NCI-H446 (cell line): ENCODE measurements at places on chromosomes 4 and X.

DNA sequence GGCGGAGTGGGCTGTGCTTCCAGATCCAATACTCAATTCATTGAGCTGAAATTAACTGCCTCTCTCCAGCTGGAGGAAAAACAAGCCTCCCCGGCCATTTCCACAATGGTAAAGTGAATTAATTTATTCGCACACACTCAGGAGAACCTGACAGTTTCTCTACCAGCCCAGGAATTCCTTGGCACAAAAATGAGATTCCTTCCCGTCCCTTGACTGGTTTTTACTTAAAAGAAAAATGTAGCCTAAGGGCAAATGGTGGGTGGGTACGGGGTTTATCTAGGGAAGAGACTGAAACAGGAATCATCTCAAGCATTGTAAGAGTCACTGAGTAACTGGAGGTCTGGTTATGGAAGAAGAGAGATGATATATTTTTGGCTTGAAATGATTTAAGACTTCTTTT, 102.7 kb downstream of the VCX3A start:
- no peak for DNase-seq

- DNase-seq = no peak
These were observed 139.2 kb downstream of the ASMT start for GRCh38 chrX:1754077-1754476.

DNA sequence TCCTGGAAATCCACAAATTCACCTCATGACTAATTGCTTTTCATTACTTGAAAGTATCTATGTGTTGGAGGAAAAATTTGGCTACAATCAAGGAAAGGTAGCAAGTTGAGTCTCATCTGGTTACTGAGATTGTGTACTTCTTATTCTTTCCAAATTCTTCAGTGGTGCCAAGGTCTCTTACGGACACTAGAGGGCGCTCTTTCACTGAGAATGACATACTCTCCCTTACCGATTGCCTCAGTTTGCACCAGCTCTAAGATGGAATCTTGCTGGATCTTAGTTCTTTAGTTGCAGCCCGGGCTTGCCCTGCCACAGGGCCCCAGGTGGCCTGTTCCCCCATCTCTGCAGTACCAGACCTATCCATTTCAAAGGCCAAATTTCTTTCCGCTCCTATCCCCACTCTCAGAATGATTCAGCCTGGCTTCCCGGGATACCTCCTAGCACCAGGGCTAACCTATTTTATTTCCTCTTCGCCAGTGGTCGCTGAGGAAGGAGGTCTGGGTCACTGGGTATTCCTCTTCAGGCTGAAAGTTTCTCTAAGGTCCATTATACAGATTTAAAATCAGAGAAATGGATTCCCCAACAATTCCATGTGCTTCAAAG, 24.6 kb upstream of the GPR50 start:
- no peak for DNase-seq

GRCh38 chr4:35461931-35462659, 782.2 kb downstream of the ARAP2 start:
- DNase-seq = peak; percentile 4

DNA sequence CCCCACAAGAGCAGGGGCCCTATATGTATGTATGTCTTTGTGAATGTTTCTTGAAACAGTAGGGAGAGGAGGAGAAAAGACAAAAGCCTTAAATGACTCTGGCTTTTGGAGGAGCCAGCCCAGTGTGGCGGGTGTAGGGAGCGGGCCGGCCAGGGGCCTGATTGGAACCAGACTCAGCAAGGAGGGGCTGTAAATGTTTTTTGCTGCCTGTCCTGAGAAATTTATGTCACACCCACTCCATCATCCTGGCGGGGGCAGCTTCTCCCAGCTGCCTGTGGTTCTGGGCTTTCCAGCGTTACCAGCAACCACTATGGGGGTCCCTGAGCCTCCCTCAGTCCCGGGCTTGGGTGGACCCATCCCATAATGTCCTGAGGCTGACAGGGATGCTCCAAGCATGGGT, 130.8 kb downstream of the PJA1 start:
- DNase-seq = no peak

DNA sequence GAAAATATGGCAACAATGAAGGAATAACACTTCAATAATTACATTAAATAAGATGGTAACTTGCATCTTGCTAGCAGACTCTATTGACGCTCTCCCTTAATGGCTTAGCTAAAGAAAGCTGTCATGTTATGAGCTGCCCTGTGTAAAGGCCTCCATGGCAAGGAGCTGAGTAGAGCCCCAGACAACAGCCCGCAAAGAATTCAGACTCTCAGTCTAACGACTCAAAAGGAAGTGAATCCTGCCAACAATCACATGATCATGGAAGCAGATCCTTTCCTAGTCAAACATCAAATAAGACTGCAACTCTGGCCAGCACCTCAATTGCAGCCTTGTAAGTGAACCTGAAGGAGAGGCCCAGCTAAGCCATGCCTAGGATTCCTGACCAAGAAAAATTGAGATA, 157.6 kb downstream of the MAB21L2 start:
- no peak for DNase-seq

DNA sequence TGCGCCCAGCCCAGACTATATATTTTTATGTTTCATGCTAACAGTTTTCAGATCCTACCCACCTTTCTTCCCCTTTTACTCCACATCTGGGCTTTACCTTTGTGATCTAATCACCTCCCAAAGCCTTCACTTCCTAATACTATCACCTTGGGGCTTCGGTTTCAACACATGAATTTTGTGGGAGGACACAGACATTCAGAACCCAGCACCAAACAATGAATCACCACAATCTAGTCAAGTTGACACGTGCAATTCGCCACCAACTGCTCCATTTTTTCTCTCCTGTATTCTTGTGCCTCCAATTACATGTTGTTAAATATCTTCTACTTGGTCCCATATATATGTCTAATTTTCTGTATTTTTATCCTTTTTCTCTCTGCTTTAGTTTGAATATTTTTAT, 41.8 kb upstream of the STX18 start:
- no peak for DNase-seq

- DNase-seq = no peak
These were observed 117.9 kb downstream of the INPP4B start for GRCh38 chr4:142728233-142728632.

DNA sequence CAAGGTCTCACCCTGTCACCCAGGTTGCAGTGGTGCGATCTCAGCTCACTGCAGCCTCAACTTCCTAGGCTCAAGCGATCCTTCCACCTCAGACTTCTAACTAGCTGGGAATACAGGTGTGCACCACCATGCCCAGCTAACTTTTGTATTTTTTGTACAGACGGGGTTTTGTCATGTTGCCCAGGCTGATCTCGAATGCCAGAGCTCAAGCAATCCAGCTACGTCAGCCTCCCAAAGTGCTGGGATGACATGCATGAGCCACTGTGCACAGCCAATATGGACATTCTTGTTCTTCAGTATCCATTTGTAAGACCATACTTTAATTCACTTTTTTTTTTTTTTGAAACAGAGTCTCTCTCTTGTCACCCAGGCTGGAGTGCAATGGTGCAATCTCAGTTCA, 3.5 kb upstream of the CCNI start:
- no peak for DNase-seq

GRCh38 chrX:94492541-94492940, 818.5 kb downstream of the FAM133A start:
- no peak for DNase-seq

GRCh38 chr4:6610856-6611430, 29.5 kb upstream of the MRFAP1 start:
- DNase-seq = no peak

DNA sequence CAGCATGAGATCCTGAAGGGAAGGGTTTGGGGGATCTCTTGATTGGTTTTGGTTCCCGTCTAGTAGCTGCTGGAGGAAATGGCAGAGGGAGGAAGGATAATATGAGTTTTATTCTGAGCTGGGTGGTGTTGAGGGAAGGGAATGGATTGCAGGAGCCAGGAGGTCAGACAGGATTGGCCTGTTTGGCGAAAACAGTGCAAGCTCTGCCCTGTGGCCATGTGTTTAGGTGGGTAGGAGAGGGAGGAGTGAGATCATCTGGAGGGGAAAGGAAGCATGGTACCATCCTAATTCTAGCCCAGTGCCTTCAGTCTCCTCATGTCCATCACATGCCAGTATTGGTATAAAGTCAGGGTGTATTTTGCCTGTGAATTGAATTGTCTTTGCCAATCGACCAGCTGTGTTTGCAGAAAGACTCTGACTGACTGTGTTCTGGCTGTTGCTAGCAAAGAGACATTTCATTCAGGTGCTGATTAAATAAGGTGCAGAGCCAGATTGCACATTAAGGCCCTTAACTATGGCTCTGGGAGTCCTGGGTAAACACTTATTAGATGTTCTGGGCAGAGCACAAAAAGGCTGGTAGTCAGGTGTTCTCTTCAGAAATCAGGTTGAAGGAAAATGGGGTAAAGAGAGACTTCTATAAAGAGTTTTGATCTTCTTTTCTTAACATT, 10.0 kb downstream of the TMEM164 start:
- no peak for DNase-seq

- no peak for DNase-seq
These were observed 190.6 kb downstream of the NSUN7 start for GRCh38 chr4:40940317-40940741.

DNA sequence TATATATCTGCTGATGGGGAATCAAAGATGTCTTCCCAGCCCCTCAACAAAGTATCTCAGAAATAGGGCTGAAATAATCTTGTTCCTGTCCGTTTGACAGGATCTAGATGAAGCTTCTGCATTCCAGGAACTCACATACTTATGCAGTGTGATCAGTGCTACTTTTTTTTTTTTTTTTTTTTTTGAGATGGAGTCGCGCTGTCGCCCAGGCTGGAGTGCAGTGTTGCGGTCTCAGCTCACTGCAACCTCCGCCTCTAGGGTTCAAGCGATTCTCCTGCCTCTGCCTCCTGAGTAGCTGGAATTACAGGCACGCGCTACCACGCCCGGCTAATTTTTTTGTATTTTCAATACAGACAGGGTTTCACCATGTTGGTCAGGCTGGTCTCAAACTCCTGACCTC, 36.4 kb downstream of the DHX15 start:
- no peak for DNase-seq

- DNase-seq = no peak
These were observed 54.8 kb downstream of the PAGE2 start for GRCh38 chrX:55143621-55144020.

DNA sequence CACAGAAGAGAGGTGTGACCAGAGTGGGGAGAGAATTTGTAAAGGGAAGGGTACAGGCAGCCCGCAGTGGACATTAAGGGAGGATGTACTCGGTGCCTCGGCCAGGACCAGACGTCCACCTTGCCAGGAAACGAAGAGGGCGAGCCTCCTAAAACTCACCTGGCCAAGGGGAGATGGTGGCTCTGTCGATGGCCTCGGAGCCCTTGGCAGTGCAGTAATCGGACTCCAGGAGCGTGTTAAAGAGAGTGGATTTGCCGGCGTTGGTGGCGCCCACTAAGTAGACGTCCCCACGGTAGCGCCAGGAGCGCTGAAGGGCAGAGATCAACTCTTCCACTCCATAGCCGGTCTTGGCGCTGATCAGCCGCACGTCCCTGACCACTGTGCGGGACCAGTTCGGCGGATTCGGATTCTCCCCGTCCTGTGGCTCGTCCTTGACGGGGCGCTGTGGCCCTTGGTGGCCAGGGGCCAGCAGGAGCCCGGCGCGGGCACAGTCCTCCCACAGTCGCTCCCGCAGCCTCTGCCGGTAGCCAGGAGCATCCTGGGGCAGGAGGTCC, 1.0 kb downstream of the NOA1 start:
- no peak for DNase-seq

DNA sequence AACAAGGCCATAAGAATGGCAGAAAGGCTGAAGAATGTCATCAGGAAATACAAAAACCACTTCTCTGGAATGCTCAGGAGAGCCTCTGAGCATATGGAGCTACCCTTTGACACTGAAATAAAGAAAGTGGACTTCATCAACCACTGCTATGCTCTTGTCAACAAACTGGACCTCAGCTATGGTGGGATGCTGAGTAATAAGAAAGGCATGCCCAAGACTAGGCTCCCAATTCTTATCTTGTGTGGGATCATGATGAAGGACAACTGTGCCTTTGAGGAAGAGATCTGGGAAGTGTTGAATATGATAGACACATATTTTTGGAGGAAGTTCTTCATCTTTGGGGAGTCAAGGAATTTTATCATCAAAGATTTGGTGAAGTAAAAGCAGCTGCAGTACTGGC, 86.9 kb upstream of the MAGEB16 start:
- DNase-seq = no peak

DNA sequence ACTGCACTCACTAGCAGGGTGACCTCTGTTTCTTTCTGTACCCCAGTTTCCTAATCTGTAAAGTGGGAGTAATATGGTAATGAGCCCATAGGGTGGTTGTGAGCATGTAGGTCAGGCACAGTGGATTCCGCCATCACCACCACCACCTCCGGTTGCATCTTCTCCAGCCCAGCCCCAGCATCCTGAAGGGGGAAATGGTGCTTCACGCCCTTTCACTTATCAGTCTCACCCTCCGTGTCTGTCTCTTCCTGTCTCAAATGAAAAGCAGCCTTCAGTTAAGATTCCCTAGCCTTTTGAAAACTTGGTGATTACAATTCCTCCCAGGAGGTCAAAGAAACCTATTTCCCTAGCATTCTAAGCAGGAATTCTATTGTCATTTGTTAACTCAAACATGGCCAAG, 16.9 kb upstream of the XPNPEP2 start:
- DNase-seq = no peak

GRCh38 chr4:108940149-108940548, 177.3 kb upstream of the ETNPPL start:
- no peak for DNase-seq

GRCh38 chr4:155530290-155530689, 136.4 kb upstream of the GUCY1A1 start:
- DNase-seq = no peak

DNA sequence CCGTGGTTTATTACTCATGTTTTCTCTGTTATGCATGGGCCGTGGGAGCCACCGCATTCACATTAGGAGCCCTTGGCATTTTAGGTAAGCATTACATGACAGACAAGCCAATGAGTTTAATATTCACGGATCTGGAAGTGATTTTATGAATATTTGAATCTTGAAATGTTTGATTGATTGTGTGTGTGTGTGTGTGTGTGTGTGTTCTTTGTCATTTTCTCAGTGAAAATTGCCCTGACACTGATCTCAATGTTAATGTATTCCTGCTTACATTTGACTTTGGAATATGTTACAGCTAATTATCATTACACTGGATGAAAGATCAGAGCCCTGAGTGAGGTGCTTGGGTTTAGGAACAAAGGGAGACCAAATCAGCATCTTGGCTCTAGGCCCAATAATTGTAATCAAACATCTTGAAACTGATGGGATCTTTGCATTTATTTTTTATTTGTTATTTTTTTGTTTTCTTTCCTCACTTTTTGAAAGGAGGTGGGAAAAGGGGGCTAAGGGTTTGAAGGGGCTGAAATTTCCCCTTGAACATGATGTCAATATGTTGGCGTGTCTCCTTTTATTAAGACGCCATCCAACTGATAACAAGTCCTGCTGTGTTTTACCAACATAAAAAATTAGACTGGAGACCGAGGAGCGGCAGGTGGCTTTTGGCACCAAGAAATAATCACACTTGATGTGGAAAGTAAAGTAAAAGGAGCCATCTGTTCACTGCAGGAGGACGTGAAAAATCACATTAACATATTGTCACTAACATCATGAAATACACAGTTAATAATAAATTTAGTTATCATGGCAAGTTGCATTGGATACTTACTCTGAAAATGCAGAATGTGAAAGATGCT, 5.2 kb upstream of the GK2 start:
- peak; percentile 34 for DNase-seq
